ENCODE measurements at places on chromosomes 16 and 17. TPM values are rescaled to one million over a fixed set of nuclear protein-coding genes. Genes with fewer than 3 reads are reported as not detected.

CDH3 gene
- not detected for polyA plus RNA-seq

NLRP1 gene
- 5.3 TPM for polyA plus RNA-seq

DNA sequence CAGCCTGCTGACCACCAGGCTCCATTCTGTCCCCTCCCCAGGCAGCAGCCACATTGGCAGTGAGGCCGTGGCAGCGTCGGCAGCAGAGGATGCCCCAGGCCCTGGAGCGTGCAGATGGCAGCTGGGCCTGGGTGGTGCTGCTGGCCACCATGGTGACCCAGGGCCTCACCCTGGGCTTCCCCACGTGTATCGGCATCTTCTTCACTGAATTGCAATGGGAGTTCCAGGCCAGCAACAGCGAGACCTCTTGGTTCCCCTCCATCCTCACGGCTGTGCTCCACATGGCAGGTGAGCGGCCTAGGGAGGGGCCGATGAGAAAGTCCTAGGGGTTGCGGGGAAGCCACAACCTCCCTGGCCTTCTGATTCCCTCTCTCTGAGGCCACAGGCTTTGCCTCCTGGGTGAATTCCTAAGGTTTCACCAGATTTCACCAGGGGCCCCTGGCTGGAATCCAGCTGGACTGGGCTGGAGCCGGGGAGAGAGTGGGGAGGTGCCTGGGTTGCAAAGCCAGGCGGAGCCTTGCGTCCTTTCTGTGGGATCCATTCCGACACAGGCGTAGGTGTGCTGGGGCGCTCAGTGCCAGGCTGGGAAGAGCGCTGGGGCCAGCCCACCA is 5.9 kb downstream of the SLC16A5 start:
- no peak for DNase-seq

- DNase-seq, result no peak
Measured at GRCh38 chr16:82329504-82330192, 159.6 kb upstream of the MPHOSPH6 start.

DNA sequence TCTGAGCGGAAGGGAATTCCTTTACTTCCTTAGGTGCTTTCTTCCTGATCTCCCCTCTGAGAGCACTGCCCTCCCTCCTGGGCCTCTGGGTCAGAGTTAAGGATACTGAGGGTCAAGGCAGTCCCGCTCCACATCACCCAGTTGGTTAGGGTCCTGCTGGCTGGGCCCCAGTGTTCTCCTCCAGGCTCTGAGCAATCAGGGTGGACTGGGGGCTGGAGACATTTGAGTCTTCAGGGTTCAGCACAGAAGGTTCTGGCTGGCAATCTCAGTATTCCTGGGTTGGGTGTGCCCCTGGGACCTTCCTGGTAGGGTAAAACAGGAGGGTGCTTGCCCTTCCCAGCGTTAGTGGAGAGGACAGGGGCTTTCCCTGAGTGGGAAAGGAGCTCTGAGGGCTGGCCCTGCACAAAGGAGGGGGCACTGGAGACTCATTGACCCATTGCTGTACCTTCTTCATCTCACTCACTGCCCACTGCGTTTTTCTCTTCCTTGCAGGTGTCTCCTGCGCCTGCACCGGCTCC is 448 bp downstream of the MT1M start:
- no peak for DNase-seq

GRCh38 chr17:54924405-54924804 is 23.8 kb downstream of the TOM1L1 start:
- DNase-seq, result no peak

DNA sequence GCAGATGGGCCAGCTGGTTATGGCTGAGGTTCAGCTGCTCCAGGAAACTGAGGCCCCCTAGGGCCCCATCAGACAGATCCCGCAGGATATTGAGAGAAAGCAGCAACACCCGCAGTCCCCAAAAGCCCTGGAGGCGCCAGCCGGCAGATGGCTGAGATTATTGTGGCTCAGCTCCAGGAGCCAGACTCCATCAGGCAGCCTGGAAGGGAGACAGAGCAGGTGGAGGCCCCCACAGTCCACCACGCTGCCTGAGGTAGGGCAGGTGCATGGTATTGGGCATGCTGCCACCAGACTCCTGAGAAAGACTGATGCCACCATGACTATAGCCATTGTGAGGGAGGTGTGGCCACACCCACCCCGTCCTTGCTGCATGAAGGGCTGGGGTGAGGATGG is 9.5 kb upstream of the TMEM101 start:
- DNase-seq, result no peak
